HCT116 (cell line): ENCODE measurements at places on chromosomes 2 and 18. TPM values are rescaled to one million over a fixed set of nuclear protein-coding genes. Genes with fewer than 3 reads are reported as not detected.

DNA sequence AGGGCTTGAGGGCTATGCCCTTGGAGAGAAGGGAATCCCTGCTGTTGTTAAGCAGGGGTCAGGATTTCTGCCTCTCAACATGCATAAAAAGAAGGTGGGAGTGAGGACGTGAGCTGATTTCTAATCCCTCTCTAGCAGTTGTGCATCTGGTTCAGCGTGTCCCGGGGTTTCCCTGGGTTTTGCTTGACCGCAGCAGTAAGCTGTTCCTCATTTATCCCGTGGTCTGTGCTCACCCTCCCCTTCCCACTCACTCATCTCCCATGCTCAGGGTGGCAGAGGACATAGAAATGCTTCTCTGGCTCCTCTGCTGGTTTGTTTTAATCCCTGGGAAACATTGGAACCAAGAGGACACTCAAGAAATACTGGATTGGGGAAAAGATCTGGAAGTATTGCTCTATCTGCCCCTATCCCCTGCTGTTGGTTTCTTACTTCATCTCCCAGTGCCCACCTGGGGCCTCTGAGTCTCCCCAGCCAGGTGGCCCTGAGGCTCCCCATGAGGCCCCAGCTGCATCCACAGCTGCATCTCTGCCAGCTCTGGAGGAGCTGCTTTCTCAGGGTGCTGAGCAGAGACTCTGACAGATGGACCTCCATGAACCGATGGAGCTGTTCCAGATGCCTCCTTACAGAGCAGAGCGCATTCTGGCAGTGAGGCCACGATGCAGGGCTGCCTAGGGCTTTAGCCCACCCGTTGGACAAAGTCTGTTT, 36.1 kb downstream of the TET3 start:
- no peak for DNase-seq
- no peak overlapping the region for H3K27ac ChIP-seq
- no peak overlapping the region for H3K4me3 ChIP-seq
- H3K4me1 ChIP-seq, result no peaks in the 10 kb centered on the region
- H3K27me3 ChIP-seq, result no peaks in the 10 kb centered on the region

- DNase-seq, result no peak
- H3K4me3 ChIP-seq, result no peak overlapping the region
- H3K27ac ChIP-seq, result no peak overlapping the region
- H3K4me1 ChIP-seq, result no peaks in the 10 kb centered on the region
- H3K36me3 ChIP-seq, result no peaks in the 10 kb centered on the region
These were observed 569.7 kb downstream of the RIT2 start for GRCh38 chr18:42545825-42546224.

GRCh38 chr2:241344925-241345651, 11.0 kb upstream of the FARP2 start:
- peaks cover 83% of the 10 kb centered on the region for H3K36me3 ChIP-seq
- no peak overlapping the region for H3K4me3 ChIP-seq
- no peaks in the 10 kb centered on the region for H3K4me1 ChIP-seq
- no peak for DNase-seq
- H3K27ac ChIP-seq, result no peak overlapping the region

DNA sequence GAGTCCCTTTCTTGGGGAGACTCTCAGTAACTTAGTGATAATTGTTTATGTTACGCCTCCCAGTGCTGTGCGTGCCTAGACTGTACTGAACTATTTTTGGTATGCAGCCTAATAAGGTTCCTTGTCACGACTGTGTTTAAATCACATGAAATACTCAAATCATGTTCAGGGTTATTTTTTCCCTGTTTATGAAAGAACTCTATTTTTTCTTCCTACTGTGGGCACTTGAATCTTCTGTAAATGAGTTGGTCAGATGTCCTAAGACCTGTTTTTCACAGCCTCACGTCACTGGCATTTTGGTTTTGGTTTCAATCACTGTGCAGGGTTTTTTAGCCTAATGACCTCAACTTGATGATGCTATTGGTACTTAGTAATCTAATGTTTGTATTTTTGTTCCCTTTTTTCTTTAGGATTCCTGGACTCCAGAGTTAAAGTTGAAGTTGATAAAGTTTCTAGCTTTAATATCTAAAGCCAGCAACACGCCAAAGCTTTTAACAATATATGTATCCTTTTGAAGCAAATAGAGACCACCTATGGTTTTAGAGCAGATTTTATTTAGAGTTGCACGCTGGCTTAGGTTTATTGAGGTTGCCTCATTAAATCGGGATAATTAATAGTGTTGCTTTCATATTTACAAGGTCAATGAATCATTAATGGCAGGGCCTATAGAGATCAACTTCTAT, 24.0 kb downstream of the ARMC9 start:
- no peak overlapping the region for H3K27ac ChIP-seq
- DNase-seq, result no peak
- no peaks in the 10 kb centered on the region for H3K27me3 ChIP-seq
- H3K4me1 ChIP-seq, result no peaks in the 10 kb centered on the region

DNA sequence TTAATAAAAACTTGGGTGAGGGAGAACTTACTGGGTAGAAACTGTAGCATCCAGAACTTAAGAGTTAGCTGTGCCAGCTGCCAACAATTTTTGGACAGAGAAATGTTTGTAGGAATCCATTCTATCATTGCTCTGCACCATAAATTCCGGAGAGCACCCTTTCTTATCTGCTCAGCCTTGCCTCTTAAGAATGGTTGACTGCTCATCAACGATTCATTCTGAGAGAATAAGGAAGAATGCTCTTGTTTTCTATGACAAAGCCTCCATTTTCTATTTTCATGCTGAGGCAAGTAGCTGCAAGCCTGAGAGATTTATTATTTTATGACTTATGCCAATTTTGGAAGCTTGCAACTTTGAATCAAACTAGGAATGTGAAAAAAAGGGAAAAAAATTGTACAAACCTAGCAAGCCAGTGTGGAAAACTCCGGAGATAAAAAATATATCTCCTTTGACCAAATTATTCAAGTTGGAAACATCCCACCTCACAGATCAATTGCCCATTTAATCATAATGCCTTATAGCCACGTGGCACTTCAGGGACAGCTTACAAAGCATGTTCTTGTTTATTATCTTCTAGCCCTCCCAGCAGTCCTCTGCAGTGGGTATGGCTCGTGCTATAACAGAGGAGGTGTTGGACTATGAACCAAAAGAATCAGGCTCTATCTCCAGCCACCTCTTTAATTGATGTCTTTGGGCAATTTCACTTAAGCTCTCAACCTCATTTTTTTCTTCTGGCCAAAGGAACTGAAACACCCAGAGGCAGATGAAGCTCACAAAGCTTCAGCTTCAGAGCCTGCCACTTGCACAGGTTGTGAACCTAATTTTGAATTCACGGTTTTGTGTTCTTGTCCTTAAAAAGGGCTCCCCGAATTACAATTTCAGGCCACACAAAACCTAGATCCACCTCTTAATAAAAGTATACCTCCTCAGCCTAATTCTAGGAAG, 40.9 kb upstream of the ATL2 start:
- peaks cover 11% of the 10 kb centered on the region; the same call in 1 of the 2 replicates for H3K27me3 ChIP-seq
- H3K4me3 ChIP-seq, result no peak overlapping the region
- H3K27ac ChIP-seq, result no peak overlapping the region
- no peak for DNase-seq

GRCh38 chr2:216519154-216519762, 20.6 kb downstream of the RPL37A start:
- no peak overlapping the region for H3K4me3 ChIP-seq
- H3K36me3 ChIP-seq, result no peaks in the 10 kb centered on the region
- no peaks in the 10 kb centered on the region for H3K27me3 ChIP-seq
- no peak overlapping the region for H3K27ac ChIP-seq
- DNase-seq, result peak; percentile 67

DNA sequence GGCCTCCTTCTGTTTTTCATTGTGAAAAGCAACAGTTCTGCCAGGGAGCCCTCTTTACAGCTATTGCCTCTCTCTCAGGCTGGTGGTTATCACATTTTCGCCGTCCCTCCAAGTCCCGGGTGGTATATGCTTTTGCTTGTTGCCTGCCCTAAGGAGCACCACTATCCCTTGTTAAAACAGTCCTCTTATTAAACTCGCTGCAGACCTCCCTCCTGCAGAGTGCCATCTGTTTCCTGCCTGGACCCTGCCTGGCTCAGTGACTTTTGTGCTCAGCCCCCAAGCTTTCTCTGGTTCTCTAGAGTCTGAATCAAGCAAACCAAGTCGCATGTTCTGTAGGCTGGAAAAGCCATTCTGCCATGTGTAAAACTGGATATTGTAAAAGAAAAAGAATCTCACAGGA, 72.1 kb upstream of the FHL2 start:
- no peaks in the 10 kb centered on the region for H3K27me3 ChIP-seq
- no peak overlapping the region for H3K27ac ChIP-seq
- no peak for DNase-seq

DNA sequence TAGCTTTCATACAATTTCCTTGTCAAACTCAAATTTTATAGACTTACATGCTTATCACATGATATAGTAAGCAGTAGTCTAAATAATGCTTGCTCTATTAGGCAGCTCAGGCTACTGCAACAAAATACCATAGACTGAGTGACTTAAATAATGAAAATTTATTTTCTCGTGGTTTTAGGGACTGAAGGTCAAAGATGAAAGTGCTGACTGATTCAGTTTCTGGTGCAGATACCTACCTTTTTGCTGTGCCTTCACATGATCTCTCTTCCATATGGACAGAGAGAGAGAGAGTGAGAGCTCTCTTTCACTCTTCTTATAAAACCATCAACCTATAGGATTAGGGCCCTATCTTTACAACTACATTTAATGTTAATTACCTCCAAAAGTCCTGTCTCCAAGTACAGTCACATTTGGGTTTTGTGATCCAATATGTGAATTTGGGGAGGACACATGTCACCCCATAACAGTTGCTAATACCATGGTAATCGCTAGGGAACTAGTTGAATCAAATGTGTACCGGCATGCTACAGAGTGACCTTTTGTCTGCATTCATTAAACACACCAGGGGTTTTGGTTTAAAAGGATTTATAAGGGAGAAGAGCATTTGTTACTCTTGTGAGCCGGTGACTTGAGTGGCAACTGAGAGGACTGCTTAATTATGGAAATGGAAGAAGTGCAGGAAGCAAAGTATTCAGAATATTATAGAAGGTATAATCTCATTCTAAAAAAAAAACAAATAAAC, 723.4 kb upstream of the LRRTM4 start:
- H3K4me1 ChIP-seq, result no peaks in the 10 kb centered on the region
- H3K27me3 ChIP-seq, result no peaks in the 10 kb centered on the region
- no peak overlapping the region for H3K27ac ChIP-seq
- DNase-seq, result no peak
- H3K36me3 ChIP-seq, result no peaks in the 10 kb centered on the region
- no peak overlapping the region for H3K4me3 ChIP-seq

DNA sequence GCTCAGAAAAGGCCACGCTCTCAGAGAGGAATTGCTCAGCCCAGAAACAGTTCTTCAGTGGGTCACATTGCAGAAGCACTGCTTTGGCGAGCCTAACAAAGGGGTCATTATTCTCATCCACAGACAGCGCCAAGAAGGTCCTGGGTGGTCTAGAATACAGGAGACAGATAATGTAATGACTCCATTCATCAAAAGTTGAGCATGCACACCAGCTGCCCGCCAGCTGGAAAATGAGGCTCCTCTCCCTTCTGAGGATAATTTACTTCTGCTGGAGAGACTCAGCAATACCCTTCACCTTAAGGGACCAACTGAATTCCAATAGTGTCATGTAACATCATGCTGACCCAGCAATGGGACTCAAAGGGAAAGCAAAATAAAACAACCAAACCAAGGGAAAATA, 79.9 kb downstream of the TRIB2 start:
- no peaks in the 10 kb centered on the region for H3K4me1 ChIP-seq
- no peaks in the 10 kb centered on the region for H3K27me3 ChIP-seq
- H3K36me3 ChIP-seq, result no peaks in the 10 kb centered on the region
- no peak overlapping the region for H3K4me3 ChIP-seq
- no peak for DNase-seq
- H3K27ac ChIP-seq, result no peak overlapping the region

DNA sequence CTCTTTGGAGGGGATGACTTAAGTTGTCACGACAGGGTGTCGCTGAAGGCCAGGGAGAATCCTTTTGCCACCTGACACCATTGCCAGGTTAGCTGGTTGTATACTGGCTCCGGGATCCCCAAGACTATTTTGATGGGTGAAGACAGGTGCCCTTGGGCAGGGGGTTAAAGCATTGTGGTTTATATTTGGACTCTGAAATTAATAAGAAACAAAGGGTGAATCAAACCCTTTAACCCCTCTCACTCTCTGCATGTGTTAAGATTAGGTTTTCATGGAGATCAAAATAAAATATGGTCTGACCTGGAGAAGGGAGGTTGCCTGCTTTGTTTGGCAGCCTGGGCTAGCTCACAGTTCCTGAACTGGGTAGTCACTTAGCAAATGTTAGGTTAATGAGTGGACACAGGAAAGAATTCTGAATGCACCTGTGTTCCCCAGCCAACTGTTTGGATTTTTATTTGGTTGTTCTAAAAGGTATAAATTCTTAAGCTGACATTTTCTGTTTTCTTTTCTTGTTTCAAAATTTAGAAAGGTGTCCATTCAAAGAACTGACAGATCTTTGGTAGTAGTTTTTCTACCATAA, 301.7 kb downstream of the KCNS3 start:
- no peak overlapping the region for H3K27ac ChIP-seq
- no peak overlapping the region for H3K4me3 ChIP-seq
- peaks cover 10% of the 10 kb centered on the region for H3K27me3 ChIP-seq

DNA sequence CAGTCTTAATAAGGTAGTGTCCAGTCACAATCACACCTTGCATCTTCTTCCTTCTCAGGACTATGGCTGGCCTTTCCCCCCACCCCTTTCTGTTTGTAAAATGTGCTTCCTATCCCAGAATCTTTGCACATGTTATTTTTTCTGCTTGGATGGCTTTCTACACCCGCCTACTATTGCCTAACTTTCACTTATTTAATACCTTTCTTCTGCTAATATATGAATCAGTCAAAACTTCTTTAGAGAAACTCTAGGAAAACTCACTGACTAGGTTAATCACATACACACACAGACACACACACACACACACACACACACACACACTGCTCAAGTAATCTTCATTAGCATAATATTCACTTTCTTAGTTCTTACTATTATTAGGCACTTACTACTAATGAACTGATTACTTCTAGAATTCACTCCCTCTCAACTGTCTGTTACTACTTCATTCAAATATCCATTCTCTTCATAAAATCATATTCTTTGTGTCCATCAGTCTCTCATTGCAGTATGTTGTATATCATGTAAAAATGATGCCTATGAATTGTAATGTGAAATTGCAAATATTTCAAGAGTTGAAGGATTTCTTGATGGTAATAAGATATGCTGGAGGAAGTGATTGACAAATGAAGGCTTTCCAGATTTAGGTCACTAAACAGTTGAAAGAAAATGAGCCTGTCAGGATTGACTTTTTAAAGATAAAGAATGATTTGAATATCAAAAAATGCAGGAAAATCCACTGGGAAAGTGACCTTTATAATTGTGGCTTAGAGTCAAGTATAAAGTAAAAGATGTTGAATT, 51.2 kb downstream of the CLIP4 start:
- H3K36me3 ChIP-seq, result no peaks in the 10 kb centered on the region
- DNase-seq, result no peak
- no peaks in the 10 kb centered on the region; the same call in 1 of the 2 replicates for H3K4me1 ChIP-seq
- H3K4me3 ChIP-seq, result no peak overlapping the region

GRCh38 chr2:166727095-166727494, 161.2 kb upstream of the XIRP2 start:
- H3K4me3 ChIP-seq, result no peak overlapping the region
- no peaks in the 10 kb centered on the region for H3K27me3 ChIP-seq
- H3K4me1 ChIP-seq, result no peaks in the 10 kb centered on the region
- DNase-seq, result no peak
- H3K36me3 ChIP-seq, result no peaks in the 10 kb centered on the region

The ANKRD29 gene
- total RNA-seq, result 8.8 TPM

The ASXL3 gene
- total RNA-seq, result not detected

The SLC5A7 gene
- total RNA-seq, result not detected

The VWA3B gene
- total RNA-seq, result 0.47 TPM

The CXCR2 gene
- 0.15 TPM for total RNA-seq

The SIX2 gene
- total RNA-seq, result 0.54 TPM

The L3MBTL4 gene
- not detected for total RNA-seq
